ENCODE measurements at places on chromosomes 5 and 9.
A peak's percentile ranks its signal among the peaks of the same experiment; 100 is the strongest.

DNA sequence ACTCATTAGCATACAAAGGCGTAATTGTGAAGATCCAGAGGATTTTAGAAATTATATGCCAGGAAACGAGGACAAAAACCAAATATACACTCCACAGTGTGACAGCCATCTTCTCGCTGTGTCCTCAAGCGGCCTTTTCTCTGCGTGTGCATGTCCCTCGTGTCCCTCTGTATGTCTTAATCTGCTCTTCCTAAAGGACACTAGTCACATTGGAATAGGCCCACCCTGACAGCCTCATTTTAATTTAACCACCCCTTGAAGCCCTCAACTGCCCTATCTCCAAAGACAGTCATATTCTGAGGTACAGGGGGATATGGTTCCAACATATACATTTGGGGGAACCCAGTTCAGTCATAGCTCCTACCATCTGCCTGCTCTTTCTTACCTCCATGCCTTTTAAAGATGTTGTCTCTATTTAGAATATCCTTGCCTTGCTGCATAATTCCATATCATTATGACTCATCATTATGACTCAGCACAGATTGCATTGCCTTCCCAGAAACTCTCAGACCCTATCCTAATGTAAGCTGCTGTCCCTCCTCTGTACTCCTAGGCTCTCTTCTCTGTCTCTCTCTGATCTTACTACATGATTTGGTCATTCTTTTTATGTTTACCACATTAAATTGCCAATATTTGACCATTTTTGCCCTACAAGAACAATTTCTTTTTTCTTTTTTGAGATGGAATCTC lies 210.9 kb downstream of the AOPEP start:
- DNase-seq: no peak

GRCh38 chr9:133455936-133456335 lies 3.8 kb upstream of the CACFD1 start:
- no peak for DNase-seq

DNA sequence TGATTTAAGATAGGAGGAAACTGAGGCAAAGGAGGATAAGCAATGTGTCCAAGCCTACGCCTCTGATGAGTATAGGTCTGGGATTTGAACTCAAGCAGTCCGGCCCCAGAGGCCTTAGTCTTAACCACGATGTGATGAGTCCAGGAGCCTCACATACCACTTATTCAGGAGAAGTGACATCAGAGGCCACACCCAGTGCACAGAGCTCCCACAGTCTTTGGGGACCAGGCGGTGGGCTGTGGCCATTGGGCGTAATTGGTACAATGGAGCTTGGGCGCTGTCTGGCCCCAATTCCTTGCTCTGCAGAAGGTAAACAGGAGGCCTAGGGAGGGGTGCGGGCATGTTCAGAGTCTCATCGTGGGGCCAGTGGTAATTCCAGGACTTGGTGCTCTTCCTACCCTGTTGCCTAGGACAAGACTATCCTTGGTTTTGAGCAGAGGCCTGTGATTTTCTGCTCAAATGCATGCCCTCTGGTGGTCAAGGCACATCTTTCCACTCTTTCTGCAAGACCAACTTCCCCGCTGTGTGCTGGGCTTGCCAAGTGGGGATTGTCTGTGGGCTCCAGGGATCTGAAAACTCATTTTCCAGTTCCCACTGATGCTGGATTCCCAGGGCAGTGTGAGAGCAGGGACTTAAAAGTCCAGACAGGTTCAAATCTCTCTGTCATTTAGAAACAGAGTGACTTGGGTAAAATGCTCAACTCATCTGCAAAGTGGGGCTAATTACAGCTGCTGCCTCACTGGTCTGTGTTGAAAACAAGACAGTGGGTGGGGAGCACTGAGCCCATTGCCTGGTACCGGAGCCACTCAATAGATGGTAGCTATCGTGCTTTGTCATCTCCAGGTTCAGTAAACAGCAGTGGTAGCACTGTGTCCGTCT lies 15.8 kb downstream of the NDST1 start:
- peak; percentile 63 for DNase-seq

DNA sequence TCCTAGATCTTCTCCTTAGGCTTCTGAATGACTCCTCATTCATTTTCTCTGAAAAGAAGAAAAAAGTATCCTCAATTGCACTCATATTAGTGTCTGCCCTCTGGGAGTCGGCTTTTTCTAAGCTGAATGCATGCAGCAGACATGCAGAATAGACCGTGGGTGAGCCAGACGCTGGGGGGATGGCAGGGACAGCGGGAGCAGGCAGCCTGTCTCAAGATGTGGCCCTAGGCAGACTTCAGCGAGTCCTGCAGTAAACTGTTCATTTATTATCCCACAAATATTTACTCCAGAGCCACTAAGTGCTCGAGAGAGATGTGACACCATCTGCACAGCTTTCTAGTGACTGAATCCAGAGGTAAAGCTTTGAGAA lies 164.9 kb upstream of the RAI14 start:
- no peak for DNase-seq

- DNase-seq: peak; percentile 32
Observed at GRCh38 chr5:138737494-138738265, 15.5 kb upstream of the CTNNA1 start.

DNA sequence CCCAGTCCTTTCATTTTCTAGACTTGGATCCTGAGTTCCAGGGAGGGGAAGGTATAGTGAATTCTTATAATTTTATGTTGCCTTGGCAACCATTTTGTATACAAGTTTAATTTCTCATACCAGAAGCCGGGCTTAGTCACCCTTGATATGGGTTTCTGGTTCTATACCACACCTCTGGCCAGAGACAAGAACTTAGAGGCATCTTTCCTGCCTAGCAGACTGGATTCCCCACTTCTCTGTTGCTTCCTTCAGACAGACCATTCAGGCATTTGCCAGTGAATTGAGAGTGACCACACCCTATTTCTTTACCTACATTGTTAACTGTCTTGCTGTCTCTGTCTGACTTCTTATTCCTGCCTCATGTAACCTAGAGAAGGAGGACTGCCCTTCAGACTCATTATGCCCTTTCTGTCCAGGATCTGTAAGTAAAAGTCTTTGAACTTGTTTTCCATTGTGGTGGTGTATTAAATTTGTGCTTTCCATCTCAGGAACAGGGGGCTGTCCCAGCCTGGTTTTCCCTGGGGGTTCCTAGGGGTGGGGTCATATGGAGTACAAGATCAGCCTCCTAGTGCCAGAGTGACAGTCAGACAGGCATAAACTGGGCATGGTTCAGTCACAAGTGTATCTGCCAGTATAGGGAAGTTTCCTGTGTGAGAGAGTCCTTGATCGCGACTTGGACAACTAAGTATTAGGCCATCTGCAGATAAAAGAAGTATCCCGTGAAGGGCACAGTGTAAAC lies 27.4 kb downstream of the TNFSF8 start:
- DNase-seq: no peak

GRCh38 chr5:42721484-42721883 lies 35.1 kb upstream of the CCDC152 start:
- no peak for DNase-seq

DNA sequence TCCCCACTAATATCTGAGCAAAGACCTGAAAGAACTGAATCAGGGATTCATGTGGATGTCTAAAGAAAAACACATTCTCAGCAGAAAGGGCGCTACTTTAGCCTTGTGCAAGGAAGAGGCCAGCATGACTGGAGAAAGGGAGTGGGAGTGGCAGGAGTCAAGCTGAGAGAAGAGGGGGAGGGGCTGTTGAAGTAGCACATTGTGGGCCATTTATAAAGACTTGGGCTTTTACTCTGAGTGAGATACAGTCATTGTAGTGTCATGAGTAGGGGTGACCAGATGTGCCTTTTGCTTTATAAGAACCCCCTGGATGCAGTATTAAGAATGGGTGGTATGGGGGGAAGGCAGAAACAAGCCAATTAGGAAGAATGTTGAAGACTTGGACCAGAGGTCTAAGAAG lies 452.8 kb downstream of the ENC1 start:
- no peak for DNase-seq

DNA sequence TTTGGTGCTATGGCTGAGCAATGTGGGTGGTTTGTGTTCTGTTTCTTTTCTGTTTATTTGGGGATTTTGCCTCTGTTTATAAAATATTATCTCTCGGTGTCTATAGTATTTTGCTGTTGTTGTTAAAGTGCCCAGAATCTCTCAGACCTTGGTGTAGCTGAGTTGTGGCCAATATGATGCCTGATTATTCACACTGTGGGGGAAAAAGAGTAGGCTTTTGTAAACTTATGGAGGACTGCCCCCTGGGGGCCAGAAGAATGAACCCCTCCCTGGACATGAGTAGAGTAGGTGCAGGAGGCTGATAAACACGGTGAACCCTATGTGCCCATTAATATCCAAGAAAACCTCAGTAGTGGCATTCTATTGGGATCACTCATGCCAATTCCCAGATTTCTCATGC lies 49.0 kb upstream of the DPYSL3 start:
- DNase-seq: no peak

GRCh38 chr5:123080215-123080614 lies 8.8 kb upstream of the PRDM6 start:
- DNase-seq: no peak

- DNase-seq: no peak
Observed at GRCh38 chr5:170296935-170297588, 515 bp downstream of the LCP2 start.

All from hindlimb muscle (tissue), 1 donor.